NCI-H526 treated with DMSO at 0.1 percent for 48 hours (cell line): ENCODE measurements at places on chromosomes 7 and 10.

DNA sequence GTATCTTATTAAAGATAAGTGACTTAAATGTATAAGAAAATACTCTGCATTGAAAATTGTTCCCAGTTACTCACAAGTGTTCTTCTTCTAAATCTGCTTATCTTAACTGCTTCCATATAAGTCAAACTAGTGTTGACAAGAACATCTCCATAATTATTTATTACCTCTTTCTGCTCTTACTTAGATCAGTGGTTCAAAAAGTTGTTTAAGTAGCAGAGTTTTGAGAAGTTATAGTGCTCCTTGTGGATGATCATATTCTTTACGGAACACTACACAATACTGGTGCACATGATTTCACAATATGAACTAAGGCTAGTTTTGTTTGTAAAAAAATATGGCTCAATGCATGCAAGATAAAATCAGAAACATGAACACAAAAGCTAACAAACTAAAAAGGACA lies 168.4 kb downstream of the SEMA3D start:
- no peak for DNase-seq

DNA sequence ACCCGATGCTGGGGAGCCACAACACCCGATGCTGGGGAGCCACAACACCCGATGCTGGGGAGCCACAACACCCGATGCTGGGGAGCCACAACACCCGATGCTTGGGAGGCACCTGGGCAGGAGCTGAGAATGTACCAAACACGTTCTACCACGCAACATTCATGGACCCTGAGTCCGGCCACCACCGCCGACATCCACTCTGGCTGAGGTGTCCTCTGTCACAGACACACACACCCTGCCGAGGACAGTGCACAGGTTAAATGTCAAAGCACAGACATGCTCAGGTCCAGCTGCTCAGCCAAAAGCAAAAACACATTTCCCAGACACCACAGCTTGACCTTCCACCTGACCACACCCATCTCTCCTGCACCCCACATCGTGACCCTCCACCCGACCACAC lies 148.4 kb downstream of the DIP2C start:
- no peak for DNase-seq

GRCh38 chr7:96219378-96220130 lies 102.3 kb downstream of the SLC25A13 start:
- DNase-seq: no peak

DNA sequence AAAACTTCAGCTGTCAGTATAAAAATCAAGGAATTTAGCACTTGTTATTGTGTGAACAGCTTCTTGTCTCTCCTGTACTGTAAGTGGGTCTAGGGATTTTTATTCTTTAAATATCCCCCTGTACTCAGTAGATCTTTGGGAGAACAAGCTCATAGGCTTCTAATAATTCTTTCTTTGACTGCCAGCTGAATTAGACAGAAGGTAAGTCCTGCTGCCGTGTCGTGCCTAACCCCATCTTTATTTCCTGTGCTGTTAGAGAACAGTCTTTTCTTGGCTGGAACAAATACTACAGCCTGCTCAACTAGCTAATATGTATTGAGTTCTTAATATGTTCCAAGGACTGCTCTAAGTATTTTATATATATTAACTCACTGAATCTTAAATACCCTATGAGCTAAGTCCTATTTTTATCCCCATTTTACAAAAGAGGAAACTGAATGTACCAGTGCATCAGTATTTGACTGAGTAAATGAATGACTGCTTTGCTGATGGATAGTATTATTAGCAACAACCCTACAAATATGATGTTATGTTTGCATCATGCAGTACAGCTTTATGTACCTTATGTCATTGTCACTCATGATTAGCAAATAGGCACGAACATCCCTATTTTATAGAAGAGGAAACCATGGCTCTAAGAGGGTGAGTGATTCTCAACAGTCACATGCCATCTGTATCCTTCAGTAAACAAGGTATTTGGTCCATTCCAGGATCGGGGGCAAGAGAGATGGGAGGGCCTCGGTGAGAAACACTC lies 5.5 kb upstream of the DUSP5 start:
- no peak for DNase-seq

DNA sequence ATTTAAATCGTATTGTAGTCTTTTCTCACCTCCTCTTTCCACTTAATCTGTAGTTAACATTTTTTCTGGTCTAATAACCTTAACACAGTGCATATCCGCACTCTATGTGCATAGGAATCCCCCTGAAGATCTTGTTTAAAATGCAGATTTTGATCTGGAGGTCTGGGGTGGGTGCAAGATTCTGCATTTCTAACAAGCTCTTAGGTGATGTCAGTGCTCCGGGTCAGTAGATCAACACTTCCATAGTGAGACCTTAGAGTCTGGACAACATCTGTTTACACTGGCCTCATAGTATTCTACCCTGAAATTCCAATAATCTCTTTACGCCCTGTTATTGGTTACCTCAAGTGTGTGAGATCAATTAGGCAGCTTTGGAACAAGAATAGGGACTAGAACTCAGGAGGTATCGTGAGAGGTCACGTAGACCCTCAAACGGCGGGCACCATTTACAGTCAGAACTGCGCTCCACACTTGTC lies 434 bp upstream of the PLEKHA8 start:
- no peak for DNase-seq

GRCh38 chr7:73966941-73967831 lies 60.8 kb upstream of the ELN start:
- no peak for DNase-seq
